ENCODE measurements at places on chromosomes 3 and 15. TPM values are rescaled to one million over a fixed set of nuclear protein-coding genes. Genes with fewer than 3 reads are reported as not detected.

DNA sequence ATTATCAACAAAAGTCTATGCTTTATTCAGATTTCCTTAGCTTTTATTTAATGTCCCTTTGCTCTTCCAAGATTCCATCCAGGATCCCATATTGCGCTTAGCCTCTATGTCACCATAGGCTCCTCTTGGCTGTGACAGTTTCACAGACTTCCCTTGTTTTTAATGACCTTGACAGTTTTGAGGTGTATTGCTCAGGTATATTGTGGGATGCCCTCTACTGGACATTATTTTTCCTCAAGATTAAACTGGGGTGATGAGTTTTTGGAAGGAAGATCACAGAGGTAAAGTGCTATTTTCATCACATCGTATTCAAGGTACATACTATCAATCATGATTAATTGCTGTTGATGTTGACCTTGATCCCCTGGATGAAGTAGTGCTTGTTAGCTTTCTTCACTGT is 99.1 kb upstream of the SMAD3 start:
- no peak for DNase-seq

Gene CNTN4
- total RNA-seq = not detected

DNA sequence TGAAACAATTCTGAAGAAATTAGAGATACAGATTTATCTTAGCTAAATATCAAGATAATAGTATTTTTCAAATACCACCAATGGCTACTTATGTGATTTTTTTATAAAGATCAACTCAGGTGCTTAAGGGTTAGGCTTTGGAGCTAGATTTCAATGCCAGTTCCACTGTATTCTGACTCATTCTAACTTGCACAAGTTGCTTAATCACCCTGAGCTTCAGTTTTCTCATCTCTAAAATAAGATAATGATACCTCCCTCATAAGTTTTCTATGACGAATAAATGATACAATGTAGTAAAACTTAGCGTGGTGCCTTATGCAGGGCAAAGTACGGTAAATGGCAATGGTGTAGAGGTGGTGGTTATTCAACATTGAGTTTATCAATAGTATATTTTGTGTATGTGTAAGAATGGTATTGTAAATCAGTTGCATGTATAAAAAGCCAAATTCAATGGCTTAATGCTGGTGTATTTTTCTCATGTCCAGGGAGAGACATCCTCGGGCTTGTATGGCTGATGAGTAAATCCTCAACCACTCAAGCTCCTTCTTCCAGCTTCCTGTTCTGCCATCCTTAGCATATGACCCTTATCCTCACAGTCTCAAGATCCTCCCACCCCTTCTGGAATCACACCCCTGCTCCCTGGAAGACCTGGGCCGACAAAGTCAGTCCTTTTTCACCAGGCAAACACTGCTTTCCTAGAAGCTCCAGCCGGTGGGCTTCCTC is 505.9 kb upstream of the CFAP20DC start:
- DNase-seq = no peak

Gene RAD51
- total RNA-seq = 9.6 TPM

- no peak for DNase-seq
These were observed 10.1 kb upstream of the MOBP start for GRCh38 chr3:39457361-39457760.

DNA sequence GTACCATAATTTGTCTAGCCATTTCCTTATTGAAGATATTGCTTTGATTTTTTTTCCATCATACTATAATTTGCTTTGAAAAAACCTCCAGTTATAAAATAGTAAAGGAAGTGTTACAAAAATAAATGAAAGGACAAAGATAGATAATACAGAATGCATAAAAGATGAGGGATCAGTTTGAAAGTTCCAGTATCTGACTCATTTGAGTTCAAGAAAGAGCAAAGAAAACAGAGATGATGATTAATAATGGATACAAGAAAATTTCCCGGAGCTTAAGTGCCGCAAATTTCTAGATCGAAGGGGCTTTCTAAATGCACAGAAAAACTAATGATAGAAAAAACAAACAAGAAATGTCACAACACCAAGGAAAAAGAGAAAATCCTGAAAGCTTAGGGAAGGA is 4.3 kb downstream of the WDR48 start:
- DNase-seq = no peak

Gene CD200
- total RNA-seq = 30.9 TPM

DNA sequence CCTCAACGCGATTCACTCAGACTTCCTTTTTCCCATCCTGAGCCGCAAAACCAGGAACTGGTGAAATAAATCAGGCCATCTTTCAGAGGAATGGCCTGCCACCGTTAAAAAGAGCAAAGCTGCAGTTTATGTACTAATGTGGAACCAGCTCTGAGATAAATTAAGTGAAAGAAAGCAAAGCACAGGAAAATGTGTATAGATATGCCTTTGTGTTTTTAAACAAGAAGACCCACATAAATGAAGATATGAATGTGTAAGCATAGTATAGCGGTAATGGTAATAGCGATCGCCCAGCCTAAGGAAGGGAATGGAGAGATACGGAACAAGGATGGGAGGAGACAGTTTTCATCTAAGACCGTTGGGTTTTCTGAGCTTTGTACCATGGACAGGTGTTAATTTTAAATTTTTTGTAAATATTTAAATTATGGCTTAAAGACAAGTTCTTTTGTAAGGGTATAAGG is 30.8 kb upstream of the RPN1 start:
- DNase-seq = no peak

All from endothelial cell (in vitro differentiated cells).